Cortex of kidney (tissue), 1 donor: ENCODE measurements at places on chromosomes 5 and 9.

- no peak for DNase-seq
Observed at GRCh38 chr9:27701587-27701986, 128.3 kb upstream of the C9orf72 start.

DNA sequence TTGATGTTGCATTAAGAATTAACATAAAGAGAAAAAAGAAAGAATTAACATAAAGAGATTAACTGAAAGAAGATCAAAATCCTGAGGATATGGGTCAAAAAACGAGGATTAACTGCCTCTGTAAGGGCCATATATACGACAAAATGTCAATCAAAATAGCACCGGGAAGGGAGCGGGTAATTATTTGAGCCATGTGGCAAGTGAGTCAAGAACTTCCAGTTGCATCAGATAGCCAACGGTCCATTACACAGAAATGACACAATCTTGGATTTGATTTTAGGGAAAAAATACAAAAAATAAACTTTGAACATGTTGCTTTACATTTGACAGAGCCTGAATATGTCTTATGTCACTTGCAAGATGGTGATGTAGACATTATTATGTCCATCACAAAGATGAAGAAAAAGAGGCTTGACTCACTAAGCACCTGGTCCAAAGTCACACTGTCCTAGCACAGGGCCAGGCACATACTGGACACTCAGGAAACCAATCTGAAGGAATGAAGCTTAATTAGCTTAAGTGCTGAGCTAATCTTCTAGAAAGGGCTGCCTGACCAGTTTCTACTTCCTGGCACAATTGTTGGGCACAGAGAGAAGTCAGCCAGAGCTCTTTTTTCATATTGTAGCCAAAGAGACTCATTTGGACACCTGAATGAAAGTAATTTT, 273.2 kb upstream of the PAPPA start:
- DNase-seq: no peak

DNA sequence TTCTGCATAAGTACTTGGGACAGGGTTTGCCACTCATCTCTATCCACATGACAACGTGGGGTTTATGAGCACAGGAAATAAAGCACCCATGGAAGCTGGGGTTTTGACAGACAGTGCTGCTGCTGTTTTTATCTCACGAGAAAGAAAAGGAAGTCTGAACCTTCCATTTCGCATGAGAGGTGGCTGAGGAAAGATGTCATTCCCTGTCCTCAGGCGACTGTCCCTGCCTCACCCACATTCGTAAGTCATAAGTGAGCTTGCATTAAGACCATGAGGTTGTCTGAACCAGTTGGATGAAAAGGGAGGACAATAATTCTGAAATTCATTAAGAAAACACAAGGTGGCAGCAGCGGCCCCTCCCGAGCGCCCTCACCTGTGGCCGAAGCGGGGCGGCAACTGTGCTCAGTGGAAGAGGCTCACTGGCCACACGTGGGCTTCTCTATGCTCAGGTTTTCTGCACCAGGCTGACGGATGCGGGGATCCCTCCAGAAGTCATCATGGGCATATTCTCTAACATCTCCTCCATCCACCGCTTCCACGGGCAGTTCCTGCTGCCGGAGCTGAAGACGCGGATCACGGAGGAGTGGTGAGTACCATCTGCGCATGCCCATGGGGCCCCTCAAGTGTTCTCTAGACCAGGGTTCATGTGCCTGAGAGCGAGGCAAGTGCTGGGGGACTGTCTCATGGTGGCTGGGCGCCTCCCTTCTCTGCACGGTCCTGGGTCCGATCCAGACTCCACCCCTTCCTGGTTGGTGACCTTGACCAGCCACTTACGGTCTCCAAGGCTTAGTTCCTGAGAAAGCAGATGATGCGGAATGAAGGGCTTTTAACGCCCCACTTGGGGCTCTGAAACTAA, 54.7 kb upstream of the SUSD3 start:
- no peak for DNase-seq

GRCh38 chr9:83670381-83670780, 37.4 kb downstream of the UBQLN1 start:
- DNase-seq: no peak

GRCh38 chr9:16501141-16501540, 369.3 kb downstream of the BNC2 start:
- DNase-seq: no peak

- DNase-seq: no peak
Observed at GRCh38 chr9:82922686-82923085, 140.3 kb downstream of the RASEF start.

GRCh38 chr5:146606893-146607292, 90.9 kb upstream of the GPR151 start:
- no peak for DNase-seq

- no peak for DNase-seq
Observed at GRCh38 chr5:170266570-170267381, 30.8 kb downstream of the LCP2 start.

- DNase-seq: no peak
Observed at GRCh38 chr9:91812191-91812590, 137.8 kb downstream of the ROR2 start.

- DNase-seq: no peak
Observed at GRCh38 chr5:179914032-179914755, 6.5 kb upstream of the TBC1D9B start.

- DNase-seq: no peak
Observed at GRCh38 chr5:2530609-2531008, 220.9 kb downstream of the IRX2 start.
